RWPE2 (cell line): ENCODE measurements at places on chromosomes 6 and 20.

GRCh38 chr6:37809197-37809543 is 10.4 kb upstream of the ZFAND3 start:
- DNase-seq = no peak

GRCh38 chr6:46948699-46949098 is 27.0 kb upstream of the ADGRF5 start:
- DNase-seq = no peak

- DNase-seq = no peak
Observed at GRCh38 chr6:135537741-135538301, 40.3 kb upstream of the AHI1 start.

DNA sequence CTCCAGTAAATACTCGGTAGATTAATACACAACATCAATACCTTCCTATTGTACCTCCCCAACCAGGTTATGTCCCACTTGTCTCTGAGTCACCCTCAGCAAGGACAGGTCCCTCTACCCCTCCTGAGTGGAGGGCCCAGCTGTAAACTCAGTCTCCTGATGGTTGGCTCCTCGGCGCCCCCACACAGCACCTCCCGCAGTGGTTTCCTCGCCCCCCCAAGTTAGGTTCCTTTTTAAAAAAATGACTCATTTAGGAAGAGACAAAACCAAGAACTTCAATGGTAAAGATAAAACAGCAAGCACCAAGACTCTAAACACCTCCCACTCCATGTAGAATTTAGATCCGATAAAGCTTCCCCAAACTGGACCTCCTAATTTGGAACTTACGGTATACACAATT is 83.5 kb downstream of the TRERF1 start:
- no peak for DNase-seq

GRCh38 chr20:50551288-50551687 is 41.1 kb downstream of the PTPN1 start:
- no peak for DNase-seq

GRCh38 chr6:158970640-158971275 is 29.2 kb downstream of the RSPH3 start:
- no peak for DNase-seq

- DNase-seq = no peak
Observed at GRCh38 chr6:56806368-56806767, 148.5 kb upstream of the BEND6 start.

DNA sequence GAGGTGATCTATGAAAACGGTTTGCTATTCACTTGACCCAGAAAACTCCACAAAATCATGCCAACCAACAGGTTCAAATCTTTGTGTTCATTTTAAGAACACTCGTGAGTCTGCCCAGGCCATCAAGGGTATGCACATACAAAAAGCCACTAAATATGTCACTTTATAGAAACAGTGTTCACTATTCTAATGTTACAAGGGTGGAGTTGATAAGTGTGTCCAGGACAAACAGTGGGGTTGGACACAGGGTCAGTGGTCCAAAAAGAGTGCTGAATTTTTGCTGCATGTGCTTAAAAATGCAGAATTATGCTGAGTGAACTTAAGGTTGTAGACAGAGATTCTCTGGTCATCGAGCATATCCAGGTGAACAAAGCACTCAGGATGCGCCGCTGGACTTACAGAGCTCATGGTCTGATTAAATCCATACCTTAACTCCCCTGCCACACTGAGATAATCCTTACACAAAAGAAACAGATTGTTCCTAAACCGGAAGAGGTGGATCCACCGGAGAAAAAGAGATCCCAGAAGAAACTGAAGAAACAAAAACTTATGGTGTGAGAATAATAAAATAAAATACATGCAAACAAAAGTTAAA is 23.5 kb downstream of the KIAA0408 start:
- DNase-seq = no peak

DNA sequence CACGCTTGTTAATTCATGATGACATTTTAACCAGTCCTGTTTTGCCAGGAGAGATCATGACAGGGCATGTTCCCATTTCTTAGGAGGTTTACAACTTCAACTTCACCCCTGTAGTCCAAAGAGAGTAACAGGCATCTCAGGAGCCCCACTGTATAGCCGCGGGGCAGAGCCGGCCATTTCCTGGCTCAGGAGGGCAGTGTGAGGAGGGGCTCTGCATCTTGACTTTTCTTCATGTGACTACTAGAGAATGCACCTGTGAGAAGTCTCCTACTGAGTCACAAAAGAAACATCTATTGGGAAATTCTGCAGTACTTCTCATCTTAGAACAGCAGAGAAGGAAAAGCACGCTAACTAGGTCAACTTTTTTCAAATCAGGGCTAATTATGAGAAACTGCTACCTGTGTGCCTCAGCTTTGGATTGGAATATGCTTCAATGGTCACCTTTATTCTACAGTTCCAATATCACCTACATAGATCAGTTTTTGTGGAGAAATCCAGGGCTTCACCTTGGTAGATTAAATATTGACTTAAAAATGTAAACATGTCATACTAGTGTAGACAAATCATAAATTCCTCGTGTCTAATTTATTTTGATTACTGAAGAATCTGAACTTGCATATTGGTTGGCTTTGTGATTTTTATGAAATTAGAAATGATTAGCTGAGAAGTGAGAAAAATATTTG is 28.6 kb upstream of the SIM1 start:
- peak; percentile 63 for DNase-seq

DNA sequence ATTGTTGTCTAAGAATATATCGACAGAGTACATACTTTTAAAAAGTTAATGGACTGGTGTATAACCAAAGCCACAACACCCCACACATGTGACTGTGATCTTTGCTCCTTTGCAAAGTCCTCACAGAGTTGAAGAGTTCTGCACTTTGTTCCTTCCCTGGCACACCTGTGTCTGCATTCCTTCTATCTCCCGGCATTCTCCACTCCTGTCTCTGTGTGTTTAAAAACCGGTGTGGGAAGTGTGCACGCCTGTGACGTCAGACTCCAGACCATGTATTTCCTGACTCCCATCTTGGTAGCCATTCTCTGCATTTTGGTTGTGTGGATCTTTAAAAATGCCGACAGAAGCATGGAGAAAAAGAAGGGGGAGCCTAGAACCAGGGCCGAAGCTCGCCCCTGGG is at the start of gene IYD:
Gene IYD (plus strand): TSS at position 251 of the 400 bp plus-strand sequence. CDS start 20 bp downstream, at position 271.
- DNase-seq = no peak

GRCh38 chr6:15829156-15829555 is 166.3 kb upstream of the DTNBP1 start:
- no peak for DNase-seq

DNA sequence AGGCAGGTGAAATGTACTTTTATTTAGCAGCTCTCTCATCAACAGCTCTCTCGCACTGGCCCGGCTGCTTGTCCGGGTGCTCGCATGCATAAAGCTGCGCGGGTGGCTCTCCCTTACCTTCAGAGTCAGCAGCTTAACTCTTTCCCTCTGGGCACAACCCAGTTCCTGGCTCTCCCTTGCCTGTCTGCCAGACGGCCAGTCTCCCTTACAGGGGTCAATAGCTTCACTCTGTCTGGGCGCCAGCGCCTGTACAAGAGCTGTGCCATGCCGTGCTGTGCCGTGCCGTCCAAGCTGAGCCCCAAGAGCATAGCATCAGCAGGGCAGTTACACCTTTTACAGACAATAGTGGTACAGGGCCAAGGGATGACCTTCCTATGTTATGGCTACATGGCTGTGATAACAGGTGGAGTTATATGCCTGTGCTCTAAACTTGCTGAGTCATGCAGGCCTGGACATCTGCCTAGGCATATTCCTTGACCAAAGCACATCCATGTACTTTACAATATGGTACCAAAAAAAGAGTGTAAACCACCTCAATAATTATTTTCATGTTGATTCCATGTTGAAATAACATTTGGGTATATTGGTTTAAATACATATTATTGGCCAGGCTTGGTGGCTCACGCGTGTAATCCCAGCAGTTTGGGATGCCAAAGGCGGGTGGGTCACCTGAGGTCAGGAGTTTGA is 47.9 kb downstream of the BLTP3A start:
- DNase-seq = no peak

- no peak for DNase-seq
Observed at GRCh38 chr6:134517868-134518267, 200.0 kb upstream of the SGK1 start.

DNA sequence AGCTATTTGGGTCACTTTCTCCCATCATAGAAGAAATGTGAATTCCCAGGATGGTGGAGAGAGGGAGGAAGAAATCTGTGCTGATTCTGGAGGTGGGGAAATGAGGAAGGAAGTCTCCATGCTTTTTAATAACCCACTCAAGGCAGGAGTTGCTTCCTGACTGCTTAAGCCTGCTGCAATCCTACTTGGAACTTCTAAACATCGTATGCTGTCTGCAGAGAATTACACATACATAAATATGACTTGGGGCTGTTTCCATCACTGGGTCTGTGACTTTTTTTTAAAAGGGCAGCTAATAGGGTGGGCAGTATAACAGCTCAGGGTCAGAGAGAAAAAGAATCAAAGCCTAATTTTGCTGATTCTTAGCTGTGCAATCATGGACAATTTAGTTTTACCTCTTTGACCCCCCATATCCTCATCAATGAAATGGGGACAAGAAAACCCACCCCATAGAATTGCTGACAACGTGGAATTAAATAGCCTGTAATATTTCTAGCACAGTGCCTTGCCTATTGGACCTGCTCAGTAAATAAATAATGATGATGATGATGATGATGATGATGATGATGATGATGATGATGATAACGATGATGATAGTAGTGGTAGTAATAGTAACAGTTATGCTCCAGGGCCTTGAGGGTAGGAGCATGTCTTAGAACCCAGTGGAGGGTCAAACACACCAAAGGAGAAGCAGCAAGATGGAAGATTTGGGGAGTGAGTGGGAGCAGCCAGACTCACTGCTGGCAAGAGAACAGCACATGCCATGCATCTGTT is 166.7 kb upstream of the LRFN2 start:
- no peak for DNase-seq

- no peak for DNase-seq
Observed at GRCh38 chr6:88167352-88167937, 1.3 kb upstream of the CNR1 start.

GRCh38 chr6:109523478-109523877 is 40.5 kb upstream of the ZBTB24 start:
- DNase-seq = no peak

- no peak for DNase-seq
Observed at GRCh38 chr6:20479060-20479459, 55.2 kb upstream of the CDKAL1 start.

GRCh38 chr6:138410972-138411880 is 7.2 kb downstream of the HEBP2 start:
- no peak for DNase-seq

DNA sequence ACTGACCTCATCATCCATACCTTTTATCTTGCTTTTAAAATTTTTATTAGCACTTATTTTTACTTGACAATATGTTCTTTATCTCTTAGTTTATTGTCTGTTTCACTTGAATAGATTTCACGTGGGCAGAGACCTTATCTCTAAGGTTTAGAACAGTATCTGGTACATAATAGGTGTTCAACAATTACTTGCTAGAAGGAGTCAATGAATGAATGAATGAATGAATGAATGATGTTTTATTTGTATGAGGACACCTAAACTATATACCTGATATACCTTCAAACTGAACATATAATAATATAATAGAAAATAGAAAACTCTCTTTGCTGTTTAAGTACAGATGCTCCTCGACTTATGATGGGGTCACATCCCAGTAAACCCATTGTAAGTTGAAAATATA is 412.6 kb downstream of the CDKAL1 start:
- DNase-seq = no peak

DNA sequence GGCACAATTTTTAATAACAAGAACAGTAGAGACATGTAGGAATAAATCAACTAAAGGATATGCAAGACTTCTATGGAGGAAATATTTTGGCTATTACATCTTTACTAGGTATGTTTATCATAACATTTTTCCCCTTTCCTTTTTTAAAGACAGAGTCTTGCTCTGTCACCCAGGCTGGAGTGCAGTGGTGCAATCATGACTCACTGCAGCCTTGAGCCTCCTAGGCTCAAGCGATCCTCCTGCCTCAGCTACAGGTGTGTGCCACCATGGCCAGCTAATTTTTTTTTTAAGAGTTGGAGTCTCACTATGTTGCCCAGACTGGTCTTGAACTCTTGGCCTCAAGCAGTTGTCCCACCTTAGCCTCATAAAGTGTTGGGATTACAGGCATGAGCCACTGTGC is 37.0 kb downstream of the AKAP7 start:
- DNase-seq = no peak

GRCh38 chr6:47106721-47107197 is 64.6 kb upstream of the ADGRF1 start:
- no peak for DNase-seq

- DNase-seq = no peak
Observed at GRCh38 chr20:16601047-16601446, 27.8 kb upstream of the KIF16B start.

- peak; percentile 61 for DNase-seq
Observed at GRCh38 chr20:45983279-45983743, 11.3 kb upstream of the ZNF335 start.

DNA sequence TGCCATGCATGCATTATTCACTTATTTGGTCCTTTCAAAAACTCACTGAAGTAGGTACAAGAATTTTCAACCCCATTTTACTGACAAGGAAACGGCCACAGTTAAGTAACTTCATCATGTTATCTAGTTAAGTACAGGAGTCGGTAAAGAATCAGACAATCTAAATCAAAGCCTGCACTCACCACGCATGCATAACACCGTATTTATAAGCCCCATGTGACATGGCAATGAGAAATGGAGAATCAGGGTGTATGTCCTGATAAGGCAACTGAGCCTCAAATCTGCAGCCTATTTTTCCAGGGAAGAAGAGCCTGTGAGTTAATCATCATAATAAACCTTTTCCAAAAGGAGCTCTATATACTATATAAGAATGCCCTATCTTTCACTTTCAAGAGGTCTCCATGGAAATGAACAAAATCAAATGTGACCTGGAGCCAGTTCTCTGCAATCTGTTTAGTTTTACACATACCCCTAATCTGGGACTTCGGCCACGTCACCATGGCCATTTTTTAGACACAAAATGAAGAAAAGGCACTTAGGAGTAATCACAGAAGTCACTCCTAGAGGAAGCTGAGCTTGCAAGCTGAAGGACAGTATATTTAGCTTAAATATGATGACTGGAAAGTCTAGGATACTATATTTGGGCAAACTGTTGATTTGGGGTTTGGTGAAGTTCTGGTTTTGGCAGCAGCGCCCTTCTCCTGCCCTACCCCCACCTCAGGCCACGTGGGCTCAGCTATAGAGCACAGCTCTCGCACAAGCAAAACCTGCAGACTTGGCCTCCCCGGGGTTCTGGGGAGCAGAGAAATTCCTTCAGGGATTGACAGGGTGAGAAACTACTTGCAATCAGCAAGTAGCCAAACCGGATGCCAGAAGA is 19.2 kb downstream of the TRAM2 start:
- DNase-seq = no peak

GRCh38 chr20:46194409-46194808 is 76.3 kb downstream of the CD40 start:
- DNase-seq = no peak

GRCh38 chr20:40434122-40434521 is 254.9 kb downstream of the MAFB start:
- DNase-seq = no peak

- no peak for DNase-seq
Observed at GRCh38 chr20:58223358-58223941, 5.0 kb downstream of the ANKRD60 start.

- no peak for DNase-seq
Observed at GRCh38 chr20:62241506-62241905, 3.2 kb downstream of the OSBPL2 start.
